ENCODE measurements at places on chromosomes 6 and 20.

DNA sequence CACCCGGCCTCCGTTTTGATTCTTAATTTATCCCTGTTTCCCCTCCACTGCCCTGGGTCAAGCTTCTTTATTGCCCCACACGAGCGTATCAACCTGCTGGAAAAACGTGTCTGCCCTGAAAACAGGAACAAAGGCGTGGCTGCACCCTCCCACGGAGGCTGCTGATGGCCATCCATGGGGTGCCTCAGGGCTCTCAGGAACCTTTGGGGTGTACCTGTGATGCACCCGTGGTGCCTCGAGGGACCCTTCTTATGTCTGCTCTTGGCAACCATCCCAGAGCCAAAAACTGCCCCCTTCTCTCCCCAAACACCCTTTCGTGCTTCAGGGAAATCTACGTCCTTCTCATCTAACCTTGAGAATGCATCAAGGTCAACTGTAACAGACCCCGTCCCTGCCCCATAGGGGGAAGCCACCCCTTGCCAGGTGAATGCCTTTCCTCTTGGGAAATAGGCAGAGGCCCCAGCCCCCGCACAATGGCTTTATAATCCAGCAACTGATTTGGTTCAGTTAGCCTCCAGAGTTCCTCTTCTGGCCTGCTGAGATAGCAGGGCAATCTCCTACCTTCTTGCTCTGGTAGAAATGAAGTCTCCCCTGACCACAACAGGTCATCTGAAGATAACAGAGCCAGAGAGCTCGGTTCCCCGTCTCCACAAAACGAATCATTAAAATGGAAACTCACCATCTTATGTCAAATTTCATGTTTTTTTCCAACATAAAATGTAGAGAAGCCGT is 29.4 kb downstream of the PSMG4 start:
- no peak for DNase-seq

GRCh38 chr6:151029970-151030369 is 164.5 kb downstream of the MTHFD1L start:
- DNase-seq: no peak

DNA sequence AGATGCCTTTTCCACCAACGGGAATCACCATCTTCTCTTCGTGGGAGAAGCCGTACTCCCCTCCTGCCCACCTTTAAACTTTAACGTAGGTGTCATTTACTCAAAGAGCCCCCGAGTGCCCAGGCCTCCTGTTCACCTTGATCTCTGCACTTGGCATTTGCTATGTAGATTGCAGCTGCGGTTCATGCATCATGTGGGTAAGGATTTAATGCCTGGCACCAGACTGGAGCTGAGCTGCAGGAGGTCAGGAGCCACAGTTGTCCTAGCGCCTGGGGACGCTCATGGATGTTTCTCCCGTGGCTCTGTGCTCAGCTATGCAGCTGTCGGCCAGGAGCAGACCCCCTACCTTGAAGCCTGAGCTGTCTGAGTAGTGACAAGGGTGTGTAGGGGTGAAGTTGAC is 133.7 kb downstream of the CDH4 start:
- no peak for DNase-seq

- no peak for DNase-seq
Observed at GRCh38 chr6:31727717-31728671, 1.1 kb downstream of the DDAH2 start.

DNA sequence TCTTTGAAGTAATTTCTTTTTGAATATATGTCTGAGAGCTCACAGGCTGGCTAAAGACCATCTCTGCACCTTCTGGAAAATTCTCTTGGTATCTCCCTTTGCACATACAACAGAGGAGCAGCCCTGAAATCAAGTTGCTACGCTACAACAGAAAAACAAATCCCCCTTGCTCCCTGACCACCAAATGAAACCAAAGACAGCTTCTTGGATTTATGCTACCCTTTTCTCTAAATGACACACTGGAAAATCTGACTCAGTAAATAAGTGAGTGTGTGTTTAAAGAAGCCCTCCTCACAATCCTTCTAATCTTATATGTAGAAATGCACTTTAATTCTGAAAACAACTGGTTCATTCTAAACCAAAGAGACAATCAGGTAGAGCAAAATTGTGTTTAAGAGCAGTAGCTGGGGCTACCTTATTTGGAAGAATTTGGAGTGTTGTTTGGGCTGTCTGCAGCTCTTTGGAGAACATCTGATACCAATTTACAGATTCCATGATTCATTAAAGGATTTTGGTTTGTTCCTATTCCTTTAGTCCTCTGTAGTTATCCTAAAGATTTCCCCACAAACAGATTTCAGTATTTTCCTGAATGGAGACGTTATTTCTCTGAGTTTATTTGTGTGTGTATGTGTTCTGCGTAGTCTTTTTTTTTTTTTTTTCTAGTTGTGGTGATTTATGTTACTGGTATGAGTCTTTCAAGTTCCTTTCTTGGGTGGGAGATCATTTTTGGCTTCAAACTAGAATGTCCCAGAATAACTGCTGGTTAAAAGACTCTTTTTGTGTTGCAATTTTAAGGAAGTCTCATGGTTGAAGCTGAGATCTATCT is 36.4 kb upstream of the UTRN start:
- no peak for DNase-seq
